ENCODE measurements at places on chromosomes 3 and 15.

DNA sequence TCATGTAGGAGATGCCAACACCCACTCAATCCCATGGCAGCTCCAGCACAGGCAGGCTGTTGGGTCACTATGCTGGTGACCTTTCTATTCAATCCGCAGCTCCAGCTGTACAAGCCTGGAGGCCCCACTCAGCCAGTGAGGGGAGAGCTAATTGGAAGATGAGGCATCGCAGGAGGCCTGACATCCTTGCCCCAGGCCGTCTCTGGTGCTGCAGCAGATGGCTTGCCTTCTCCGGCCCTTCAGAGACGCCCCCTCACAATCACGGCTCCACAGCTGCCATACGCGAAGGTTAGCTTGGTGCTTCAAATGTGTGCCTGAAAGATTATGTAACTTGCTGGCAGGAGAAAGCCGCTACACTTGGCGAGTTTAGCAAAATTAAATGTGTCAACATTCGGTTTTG is 104.2 kb upstream of the CLSTN2 start:
- DNase-seq, result no peak

GRCh38 chr3:53353202-53353601 is 5.9 kb upstream of the DCP1A start:
- no peak for DNase-seq

- no peak for DNase-seq
Measured at GRCh38 chr15:80984856-80985255, 4.8 kb downstream of the MESD start.

DNA sequence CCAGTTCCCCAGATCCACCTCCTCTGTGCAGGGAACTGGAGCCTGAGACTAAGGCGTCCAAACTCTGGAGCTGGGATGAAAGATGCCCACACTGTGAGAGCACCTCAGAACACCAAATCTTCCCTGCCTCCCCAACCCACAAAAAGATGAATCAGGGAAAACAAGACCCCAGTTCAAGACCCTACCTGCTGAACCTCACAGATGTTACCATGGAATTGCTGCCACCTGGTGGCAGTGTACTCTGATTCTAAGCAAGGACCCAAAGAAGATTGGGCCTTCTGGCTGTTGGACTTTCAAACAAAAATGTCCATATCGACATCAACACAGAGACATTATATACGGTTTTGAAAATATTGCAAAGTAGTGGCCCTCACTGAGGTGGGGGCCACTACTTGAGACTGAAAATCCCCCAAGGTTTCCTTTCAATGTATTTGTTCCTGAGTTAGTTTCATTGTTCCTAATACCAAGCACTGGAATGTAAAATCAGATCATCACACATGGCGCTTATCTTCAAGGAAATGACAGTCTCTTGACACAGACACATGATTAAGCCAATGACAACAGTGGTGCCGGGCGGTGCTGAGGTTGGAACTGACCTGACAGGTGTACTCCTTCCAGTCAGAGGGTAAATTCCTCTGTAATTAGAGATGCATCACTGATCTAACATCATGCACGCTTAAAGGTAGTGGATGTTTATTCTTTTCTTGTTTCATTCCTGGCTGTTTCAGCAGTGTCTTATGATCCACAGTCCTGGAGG is 67.6 kb downstream of the SLC6A11 start:
- no peak for DNase-seq

DNA sequence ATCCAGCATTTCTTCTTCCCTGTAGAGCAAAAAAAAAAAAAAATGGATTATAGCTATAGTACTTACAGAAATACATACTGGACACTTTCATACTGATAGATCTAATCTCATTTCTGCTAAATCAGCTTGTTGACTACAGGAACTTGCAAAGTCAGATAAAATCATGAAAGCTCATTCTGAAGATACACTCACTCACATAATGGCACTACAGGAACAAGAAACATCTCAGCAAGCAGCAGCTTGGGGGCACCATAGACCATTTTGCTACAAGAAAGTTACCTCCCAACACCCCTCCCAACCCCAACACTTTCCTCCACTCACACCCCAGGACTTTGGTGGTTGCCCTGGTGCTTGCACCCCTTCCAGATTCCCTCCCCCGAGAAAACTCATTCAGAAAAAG is 4.6 kb downstream of the MYH15 start:
- no peak for DNase-seq

DNA sequence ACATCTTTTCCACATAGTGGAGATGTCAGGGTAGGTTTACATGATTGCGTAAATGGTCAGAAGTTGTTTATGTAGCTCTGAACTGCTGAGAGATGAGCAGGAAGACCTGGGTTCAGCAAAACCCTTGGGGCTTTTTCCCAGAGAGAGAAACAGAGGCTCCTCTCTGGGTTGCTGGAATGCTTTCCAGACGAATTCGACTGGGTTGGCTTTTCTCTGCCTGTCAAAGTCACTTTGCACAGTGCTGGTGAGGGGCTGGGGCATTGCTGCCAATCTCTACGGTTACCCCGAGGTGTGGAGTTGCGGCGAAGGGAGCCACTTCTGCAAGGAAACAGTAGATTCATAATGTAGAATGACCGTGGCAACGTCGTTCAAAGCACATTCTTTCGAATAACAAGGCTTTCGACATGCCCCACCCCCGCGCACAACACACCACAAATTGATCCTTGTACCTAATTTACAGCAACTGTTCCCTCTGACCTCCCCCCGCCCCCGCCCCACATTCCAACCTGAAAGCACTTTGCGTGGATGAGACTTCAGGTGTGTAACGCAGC is 950 bp upstream of the CNTN4 start:
- no peak for DNase-seq

GRCh38 chr3:57120040-57120439 is 45.1 kb downstream of the IL17RD start:
- no peak for DNase-seq

All from stimulated activated CD4-positive, alpha-beta T cell treated with anti-CD3 and anti-CD28 coated beads, Interleukin-1b, Interleukin-23, amount 100 ng/mL, for 48 hours (primary cell).